ENCODE measurements at places on chromosomes 7 and 10.

DNA sequence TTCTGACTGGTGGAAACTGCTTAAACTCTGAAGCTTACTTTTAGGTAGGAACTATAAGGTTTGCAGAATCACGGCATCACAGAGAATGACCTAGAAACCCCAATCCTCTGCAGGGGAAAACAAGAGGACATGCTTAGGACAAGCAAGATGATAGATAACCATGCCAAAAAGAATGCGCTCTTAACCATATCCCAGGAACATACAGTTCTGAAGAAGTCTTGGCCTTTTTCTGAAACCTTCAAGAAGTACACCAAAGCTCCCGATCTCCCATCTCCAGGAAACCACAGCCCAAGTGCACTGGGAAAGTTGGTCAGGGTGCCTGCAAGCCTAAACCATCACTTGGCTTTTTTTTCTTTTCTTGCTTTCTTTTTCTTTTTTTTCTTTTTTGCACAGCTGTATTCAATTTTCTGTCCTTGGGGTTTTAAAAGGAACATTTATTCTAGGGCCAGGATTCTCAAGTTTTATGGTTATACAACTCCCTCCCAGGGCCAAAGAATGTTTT lies 12.2 kb upstream of the SVIL start:
- peak; percentile 11 for DNase-seq

- DNase-seq: no peak
These were observed 22.8 kb downstream of the RGR start for GRCh38 chr10:84267503-84268126.

DNA sequence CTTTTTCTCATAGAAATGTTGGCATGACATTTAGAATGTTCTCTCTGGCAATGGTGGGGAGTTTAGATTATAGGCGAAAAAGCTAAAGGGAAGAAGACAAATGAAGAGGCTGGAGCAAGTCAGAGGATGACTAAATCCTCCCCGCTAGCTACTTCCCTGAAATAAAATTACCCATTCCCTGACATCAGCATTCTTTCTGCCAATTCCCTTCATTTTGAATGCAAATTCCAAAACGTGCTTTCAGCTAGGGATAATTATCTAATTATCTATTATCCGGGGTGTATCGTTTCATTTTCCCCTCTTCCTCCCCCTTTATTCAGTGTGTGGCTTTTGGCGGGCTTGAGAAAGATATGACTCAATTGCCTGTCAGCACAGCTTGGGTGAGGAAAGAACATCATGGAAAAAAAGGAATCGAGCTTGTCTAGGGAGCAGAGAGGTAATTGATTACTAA lies 672.3 kb downstream of the TNS3 start:
- DNase-seq: peak; percentile 58

- DNase-seq: no peak
These were observed 262.2 kb downstream of the AUTS2 start for GRCh38 chr7:69860486-69860885.

DNA sequence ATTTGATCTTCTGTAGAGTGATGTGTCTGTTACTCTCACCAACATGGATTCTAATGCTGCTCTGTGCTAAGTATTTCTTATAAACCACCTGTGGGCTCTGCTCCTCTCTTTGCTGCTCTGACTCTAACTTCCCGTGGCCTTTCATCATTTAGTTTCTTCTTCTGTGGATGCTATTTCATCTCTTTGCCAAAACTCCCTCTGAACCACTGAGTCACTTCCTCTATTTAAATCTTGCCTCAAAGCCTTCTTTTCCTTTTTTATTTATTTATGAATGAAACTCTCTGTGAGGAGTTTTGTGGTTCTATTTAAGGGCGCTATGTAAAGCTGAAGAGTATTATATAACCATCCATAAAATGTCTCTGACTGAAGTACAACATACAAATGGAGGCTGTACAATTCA lies 538.5 kb downstream of the SUGCT start:
- peak; percentile 74 for DNase-seq

GRCh38 chr7:107867858-107868466 lies 23.0 kb upstream of the DLD start:
- no peak for DNase-seq

DNA sequence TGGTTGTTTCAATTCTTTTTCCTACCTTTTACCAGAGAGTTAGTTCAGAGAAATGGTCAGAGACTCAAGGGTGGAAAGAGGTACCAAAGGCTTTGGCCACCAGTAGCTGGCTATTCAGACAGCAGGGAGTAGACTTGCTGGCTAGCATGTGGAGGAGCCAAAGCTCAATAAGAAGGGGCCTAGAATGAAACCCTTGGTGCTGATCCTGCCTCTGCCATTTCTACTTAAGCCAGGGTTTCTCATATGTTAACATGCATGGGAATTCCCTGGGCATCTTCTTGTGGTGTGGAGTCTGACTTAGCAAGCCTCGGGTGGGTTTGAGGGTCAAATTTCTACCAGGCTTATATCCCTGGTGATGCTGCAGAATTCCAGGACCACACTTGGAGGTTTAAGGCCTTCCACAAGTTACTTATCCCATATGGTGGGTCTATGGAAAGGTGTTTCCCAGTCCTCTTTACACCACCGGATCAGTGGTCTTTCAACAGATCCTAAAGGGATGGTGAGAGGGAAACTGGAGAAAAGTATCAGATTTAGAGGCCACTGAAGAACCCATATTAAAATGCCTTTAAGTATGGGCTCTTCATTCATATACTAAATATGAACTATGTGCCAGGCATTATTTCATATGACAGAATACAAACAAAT lies 3.2 kb downstream of the IL6 start:
- DNase-seq: no peak

GRCh38 chr7:103348452-103348851 lies 1.0 kb downstream of the PSMC2 start:
- no peak for DNase-seq

DNA sequence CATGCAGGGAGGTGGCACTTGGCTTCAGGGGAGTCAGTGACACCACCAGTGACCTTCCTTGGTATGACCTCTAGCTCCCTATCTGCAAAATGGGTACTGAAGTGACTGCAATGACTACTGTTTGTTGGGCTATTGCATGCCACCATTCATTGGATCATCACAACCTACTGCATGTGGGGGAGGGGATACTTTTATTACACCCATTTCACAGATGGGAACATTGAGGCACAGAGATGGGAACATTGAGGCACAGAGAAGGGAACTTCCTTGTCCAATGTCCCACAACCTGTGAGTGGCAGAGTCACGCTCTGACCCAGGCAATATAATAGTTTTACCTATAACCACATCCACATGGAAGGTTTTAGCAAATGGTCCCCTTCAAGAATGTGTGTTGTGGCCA lies 12.2 kb upstream of the MYH16 start:
- no peak for DNase-seq

GRCh38 chr7:148787571-148788295 lies 89.0 kb downstream of the CUL1 start:
- DNase-seq: peak; percentile 38

- DNase-seq: no peak
These were observed 832.1 kb downstream of the SORCS3 start for GRCh38 chr10:105473170-105473569.

GRCh38 chr10:131820626-131821025 lies 80.2 kb upstream of the PPP2R2D start:
- DNase-seq: peak; percentile 50

GRCh38 chr7:110759069-110759468 lies 331.9 kb upstream of the LRRN3 start:
- DNase-seq: no peak

DNA sequence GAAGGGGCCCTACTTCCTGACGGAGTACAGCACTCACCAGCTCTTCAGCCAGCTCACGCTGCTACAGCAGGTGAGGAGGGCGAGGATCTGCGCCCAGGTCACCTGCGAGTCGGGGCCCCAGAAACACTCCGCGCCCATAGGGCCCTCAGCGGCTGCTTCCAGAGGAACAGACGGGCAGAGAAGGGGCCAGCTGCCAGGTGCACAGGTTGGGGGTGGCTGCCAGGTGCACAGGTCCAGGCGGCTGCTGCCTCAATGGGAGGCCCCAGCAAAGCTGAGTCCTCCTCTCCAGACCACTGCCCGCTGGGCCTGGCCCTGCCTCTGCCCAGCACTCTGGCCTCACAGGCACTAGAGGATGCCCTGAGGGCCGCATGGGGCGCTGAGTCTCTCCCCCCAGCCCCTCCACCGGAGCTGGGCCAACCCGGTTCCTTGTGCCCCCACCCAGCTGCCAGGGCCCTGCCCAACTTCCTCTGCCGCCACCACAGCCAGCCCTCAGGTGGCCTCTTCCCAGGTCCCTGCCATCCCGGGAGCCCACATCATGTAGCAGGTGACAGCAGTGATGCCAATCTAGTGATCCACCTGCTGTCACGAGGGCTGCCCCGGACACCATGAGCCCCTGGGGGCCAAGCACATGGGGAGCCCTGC lies 17.0 kb upstream of the UTF1 start:
- DNase-seq: no peak

- DNase-seq: no peak
These were observed 16.4 kb upstream of the C10orf105 start for GRCh38 chr10:71735709-71736569.

DNA sequence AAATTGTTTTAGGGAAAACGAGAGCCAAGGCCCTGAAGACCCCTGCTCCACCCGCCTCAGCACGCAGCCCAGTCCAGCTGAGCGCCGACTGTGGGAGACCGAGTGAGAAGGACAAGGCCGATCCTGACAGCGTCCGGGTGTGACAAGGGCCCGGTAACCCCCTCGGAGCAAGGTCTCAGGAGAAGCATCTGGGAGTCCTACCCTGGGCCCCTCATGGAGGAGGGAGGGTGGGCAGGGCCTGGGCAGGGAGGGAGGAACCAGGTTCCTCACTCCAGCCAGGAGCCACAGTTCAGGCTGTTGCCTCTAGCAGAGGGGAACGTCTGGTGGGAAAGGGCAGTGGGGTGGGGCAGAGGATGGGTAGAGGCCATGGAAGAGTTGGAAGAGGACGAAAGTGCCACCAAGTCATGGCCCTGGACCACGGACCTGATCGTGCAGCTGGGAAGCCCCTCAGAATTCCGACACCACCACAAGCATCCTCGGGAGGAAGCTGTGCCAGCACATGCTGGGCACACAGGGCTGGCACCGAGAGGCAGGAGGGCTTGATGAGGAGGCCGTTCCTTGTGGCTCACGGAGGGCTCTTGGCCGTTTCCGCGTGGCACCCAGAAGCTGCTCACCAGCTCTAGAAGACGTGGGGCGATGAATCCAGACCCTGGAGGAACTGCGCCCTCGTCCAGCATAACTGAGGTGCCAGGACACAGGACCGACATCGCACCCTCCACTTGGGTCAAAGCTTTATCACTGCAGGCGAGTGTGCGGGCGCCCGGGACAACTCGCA lies 2.2 kb upstream of the KNDC1 start:
- DNase-seq: no peak

- peak; percentile 80 for DNase-seq
These were observed 4.3 kb downstream of the EN2 start for GRCh38 chr7:155462163-155462735.
